ENCODE measurements at places on chromosomes 3 and 15. TPM values are rescaled to one million over a fixed set of nuclear protein-coding genes. Genes with fewer than 3 reads are reported as not detected.

KLHL40 gene
- not detected for total RNA-seq

C3orf85 gene
- total RNA-seq, result 31.9 TPM

CHRNB4 gene
- total RNA-seq, result 0.25 TPM

OR5K2 gene
- not detected for total RNA-seq

ROPN1 gene
- total RNA-seq, result 2.0 TPM
